ENCODE measurements at places on chromosomes 7 and 10.

- peak; percentile 12 for DNase-seq
Observed at GRCh38 chr10:29243750-29244149, 45.1 kb upstream of the LYZL1 start.

DNA sequence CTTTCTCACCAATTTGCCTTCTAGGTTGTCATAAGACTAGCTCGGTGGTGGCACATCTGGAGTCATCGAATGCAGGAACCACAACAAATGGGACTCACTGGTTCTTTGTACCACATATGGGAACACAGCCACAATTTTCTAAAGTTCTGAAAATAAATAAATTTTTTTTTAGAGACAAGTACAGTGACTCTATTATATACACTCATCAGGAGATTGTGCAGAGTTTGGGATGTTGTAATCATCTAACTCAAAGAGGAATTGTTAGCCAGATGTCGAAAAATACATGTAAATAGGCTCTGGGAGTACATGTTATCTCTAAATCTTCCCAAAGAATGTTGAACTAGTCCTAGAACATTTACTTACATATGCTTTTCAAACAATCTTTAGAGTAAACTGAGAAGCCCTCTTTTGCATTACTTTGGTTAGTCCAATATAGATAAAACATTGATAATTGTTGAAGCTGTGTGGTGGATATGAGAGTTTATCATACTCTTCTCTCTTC lies 19.6 kb upstream of the SEPTIN7 start:
- DNase-seq, result no peak

- no peak for DNase-seq
Observed at GRCh38 chr7:5265320-5266190, 17.2 kb upstream of the SLC29A4 start.

DNA sequence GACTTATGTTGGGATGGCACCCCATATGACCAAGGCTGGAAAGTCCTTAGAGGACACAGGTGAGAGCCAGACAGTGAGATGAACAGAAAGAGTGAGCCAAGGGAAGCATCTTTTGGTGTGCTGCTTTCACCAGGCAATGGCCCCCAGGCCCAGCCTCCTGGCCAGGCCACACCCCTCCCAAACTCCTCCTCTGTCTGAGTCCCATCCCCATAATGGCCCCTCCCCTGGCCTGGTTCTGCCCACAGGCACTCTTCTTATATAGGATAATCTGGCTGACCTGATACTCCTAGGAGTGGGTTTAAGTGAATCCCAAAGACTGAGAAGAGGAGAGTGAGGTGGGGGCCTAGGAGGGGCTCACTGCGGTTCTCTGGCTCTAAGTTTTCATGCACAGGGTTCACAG lies 252.5 kb downstream of the RPS24 start:
- no peak for DNase-seq

- DNase-seq, result no peak
Observed at GRCh38 chr7:33762911-33763306, 142.4 kb upstream of the BMPER start.

DNA sequence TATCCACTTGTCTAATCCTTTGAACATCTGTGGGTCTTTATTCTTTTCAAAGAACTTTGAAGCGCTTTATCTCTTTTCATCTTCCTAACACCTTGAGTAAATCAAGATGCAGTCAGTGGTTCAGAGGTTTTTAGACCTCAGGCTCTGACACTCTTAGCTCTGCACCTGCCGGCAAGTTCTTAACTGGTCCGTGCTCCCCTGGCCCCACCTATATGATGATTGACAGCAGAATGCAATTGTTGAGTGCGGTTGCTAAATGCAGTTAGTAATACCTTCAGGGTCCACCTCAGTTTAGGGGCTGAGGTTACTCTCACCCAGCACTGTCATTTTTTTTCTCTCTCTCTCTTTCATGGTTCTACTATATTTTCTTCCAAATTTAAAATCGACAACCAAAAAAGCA lies 854.2 kb upstream of the AUTS2 start:
- no peak for DNase-seq

DNA sequence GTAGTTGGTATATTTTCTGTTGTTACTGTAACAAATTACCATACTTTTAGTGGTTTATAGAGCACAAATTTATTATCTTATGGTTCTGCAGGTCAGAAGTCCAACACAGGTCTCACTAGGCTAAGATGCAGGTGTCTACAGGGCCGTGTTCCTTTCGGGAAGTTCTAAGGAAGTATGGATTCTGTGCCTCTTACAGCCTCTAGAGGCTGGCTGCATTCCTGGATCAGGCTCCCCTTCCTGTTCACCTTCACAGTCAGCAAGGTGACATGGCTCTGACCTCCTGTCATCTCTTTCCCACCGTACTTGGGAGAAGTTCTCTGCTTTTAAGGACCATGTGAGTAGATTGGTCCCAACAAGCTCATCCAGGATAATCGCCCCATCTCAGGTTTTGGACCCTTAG lies 37.3 kb downstream of the BMPR1A start:
- no peak for DNase-seq

DNA sequence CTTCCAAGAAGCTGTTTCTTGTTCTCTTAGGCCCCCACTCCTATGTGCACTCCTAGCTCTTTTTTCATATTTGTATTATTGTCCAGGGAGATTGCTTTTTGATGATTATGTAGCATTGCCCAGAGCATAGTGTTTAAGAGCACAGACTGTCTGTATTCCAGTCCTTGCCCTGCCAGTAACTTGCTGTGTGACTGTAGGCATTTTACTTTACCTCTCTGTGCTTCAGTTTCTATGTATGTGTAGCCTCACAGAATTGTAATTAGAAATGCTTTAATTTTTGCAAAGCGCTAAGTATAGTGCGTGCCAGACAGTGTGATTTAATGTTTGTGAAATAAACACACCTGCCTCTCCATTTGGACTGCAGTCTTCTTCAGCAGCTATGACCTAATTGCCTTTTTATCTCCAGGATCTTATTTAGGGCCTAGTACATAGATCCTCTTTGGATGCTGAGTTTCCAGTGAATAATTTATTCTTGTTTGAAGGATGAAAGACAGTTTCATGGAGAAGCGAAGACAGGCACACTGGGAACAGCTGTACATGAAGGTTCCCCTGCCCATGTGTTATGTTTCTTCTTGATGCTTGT lies 1.4 kb downstream of the SEC23IP start:
- DNase-seq, result no peak

- no peak for DNase-seq
Observed at GRCh38 chr7:125098377-125098970, 168.8 kb upstream of the POT1 start.

- DNase-seq, result no peak
Observed at GRCh38 chr10:24414597-24414996, 205.7 kb downstream of the KIAA1217 start.

DNA sequence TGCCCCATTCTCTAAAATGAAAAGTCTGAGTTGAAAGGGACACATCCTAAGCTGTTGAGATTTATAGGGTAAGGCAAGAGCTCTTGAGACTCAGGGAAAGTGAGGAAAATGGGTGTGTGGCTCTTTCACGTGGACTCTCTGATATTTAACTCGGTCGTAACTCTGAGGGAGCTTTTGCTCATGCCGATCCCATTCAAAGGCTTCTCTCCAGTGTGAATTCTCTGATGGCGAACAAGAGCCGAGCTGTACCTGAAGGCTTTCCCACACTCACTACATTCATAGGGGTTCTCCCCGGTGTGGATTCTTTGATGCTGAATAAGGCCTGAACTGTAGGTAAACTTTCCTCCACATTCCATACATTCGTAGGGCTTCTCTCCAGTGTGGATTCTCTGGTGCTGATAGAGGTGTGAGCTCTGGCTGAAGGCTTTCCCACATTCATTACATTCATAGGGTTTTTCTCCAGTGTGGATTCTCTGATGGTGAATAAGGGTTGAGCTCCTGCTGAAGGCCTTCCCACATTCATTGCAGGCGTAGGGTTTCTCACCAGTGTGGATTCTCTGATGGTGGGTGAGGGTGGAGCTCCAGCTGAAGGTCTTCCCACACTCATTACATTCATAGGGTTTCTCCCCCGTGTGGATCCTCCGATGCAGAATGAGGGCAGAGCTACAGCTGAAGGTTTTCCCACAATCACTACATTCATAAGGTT lies 10.4 kb downstream of the ZNF3 start:
- DNase-seq, result no peak

GRCh38 chr10:13183625-13184024 lies 22.3 kb downstream of the MCM10 start:
- DNase-seq, result no peak

DNA sequence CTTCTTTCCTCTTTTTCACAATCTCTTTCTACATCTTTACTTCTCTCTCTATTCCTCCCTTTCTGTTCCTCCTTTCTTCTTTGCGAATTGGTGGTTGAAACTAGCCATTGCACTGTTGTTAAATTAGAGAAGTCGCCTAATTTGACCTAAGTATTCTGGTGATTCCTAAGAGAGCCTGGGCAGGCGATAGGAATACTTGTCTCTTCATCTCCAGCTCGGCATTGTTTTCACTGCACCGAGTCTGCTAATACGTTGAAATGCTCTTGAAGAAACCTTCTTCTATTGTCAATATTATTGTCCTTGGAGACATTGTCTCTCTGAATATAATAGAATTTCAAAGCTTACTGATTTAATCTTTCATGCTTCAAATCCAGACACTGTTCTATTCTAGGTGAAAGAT lies 31.7 kb downstream of the KCND2 start:
- no peak for DNase-seq

DNA sequence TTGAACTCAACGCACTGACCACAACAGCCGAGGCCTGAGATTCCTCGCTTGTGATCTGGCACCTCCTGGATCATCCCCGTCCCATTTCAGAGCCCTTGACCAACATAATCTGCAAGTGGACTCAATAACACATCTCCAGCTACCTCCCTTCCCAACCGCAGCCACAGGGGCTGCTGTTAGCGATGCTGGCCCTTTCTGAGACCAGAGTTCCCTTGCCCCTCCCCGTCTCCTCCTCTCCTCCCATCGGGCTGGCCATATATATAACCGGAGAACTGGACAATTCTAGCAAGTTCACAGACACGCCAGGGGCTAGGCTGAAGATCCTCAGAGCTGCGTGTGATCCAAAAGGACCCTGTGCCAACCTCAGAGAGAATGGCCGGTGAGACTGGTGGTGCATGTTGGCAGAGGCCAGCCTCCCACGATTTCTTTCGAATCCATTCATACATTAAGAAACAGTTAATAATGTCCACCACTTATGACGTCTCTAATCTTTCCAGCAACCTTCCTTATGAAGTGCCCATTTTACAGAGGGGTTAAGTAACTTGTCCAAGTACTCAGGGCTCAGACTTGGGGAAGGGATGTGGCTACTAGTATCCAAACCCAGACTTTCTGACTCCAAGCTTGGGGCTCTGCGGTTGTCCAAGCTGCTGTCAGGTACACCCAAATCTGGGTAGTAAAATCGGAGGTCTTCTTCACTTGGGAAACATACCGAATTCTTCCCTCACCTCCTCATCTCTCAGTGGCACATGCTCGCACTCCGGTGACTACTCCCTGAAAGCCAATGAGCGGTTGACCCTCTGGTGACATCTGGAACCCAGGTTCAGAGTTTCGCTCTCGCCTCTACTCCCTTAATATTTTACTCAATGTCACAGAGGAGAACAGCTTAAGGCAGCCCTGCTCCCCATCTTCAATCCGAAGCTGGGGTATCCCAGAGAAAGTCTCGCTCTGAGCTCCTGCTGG lies 11.2 kb upstream of the FEZF1 start:
- DNase-seq, result no peak

- no peak for DNase-seq
Observed at GRCh38 chr7:93205046-93205445, 21.2 kb downstream of the HEPACAM2 start.

GRCh38 chr10:113126229-113127201 lies 176.5 kb downstream of the TCF7L2 start:
- peak; percentile 93 for DNase-seq

- no peak for DNase-seq
Observed at GRCh38 chr10:131513901-131514300, 202.4 kb upstream of the TCERG1L start.

GRCh38 chr10:68007356-68007755 lies 67.7 kb downstream of the HERC4 start:
- DNase-seq, result no peak

- DNase-seq, result no peak
Observed at GRCh38 chr7:69609541-69610373, 11.5 kb downstream of the AUTS2 start.

DNA sequence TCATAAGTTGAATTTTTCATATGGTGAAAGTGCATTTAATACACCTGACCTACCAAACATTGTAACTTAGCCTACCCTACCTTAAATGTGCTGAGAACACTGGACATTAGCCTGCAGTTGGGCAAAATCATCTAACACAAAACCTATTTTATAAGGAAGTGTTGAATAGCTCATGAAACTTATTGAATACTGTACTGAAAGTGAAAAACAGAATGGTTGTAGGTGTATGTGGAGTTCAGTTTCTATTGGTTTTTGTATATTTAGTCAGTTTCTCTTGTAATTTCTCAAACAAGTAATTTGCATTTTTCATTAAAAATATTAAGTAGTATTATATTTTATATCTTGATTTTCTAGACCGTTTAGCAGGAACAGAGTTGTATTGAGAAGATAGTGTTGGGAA lies 15.3 kb downstream of the CCDC7 start:
- DNase-seq, result no peak

GRCh38 chr7:123935436-123936381 lies 10.7 kb downstream of the SPAM1 start:
- no peak for DNase-seq

DNA sequence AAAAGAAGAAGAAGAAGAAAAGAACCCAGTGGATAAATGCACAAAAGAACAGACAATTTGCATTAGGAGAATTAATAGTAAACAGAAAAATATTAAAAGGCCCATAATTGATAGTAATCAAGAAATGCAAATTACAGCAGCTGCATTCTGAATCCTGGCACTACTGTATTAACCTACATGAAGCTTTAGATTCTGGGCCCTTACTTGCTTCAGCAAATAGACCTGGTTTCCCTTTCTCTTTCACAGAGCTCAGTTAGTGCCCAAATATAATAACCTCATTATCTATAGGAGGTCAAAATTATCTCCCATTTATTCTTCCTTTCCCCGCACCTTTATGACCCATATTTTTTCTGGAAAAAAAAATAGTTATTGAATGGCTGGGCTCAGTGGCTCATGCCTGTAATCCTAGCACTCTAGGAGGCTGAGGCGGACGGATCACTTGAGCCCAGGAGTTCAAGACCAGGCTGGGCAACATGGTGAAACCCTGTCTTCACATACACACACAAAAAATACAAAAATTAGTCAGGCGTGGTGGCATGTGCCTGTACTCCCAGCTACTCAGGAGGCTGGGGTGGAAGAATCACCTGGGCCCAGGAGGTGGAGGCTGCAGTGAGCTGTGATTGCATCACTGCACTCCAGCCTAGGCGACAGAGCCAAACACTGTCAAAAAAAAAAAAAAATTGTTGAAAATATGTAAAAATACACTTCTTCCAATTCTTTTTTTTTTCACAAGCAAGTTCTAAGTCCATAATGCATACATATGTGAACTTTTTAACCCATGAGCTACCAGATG lies 36.0 kb upstream of the PIK3AP1 start:
- DNase-seq, result no peak

- DNase-seq, result no peak
Observed at GRCh38 chr10:121574519-121575166, 23.6 kb downstream of the FGFR2 start.
